ENCODE measurements at places on chromosomes 7 and 10.

DNA sequence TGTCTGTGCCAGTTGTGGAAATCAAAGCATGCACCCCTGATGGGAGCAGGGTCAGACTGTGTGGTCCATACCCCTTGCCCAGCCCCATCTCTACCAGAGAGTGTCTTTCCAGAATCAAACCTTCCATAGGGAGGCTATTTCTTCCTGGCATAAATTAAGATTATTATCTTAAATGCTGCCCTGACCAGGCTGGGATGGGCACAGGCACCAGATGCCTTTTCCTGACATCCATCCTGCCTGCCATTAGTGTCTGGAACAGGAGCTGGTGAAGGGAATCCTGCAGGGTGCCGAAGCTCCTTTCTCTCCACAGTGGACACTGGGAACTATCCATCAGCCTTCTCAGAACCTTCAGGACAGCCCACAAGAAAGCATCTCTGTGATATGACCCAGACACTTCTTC is 296.3 kb downstream of the GRID1 start:
- DNase-seq = no peak

DNA sequence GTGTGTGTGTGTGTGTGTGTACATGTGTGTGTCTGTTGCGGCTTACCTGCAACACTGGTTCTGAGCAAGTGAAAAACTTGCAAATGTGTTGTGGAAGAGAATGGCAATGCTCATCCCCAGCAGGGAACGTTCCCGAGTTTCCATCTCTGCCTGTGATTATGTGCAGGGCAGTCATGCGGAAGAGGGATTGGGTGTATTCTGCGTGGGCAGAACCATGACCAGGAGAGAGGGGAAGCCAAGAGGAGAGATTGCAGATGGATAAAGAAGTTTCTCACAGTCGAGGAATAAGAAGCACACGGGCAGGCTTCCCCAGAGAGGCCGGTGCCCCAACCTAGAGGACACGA is 99.9 kb downstream of the CTBP2 start:
- DNase-seq = no peak

- no peak for DNase-seq
Measured at GRCh38 chr7:117605712-117606111, 125.9 kb downstream of the CFTR start.

DNA sequence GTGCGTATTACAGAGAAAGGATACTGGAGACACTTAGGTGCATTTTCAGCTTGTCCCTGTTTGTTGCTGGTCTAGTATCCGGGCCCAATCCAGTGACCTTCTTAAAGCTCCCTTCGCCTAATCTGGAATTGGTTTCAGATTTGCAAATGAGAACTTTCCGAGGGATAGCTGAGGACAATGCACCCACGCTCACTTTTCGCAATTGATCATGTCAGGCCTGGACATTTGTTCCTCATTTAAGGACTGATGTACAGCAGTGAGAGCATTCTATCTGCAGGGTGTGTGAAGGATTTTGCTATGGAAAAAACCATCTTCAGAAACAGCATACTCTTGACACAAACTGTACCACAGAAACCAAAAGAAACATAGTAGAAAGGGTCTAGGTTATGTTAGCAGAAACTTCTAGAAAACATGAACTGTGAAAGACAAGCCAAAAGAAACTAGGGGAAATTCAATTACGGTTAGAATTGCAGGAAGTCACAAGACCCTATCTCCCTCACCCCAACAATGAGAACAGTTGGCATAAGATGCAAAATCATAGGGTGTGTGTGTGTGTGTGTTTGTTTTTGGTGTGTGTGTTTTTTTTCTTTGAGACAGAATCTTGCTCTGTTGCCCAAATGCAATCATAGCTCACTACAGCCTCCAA is 331.1 kb downstream of the CALN1 start:
- DNase-seq = no peak

DNA sequence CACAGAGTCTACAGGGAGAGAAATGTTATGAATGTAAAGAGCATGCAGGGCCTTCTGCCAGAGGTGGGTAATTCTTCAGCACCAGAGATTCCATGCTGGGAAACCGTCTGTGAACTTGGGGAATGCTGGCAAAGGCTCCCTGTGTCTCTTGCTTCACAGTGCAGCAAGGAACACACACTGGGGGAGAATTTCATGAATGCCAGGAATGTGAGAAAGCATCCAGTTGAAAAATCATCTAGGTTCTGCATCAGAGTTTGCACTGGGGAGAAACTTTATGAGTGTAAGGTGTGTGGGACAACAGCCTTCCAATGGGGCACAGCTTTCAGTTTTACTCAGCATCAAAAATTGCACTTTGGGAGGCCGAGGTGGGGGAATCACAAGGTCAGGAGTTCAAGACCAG is 224.3 kb upstream of the IGFBP3 start:
- DNase-seq = no peak

DNA sequence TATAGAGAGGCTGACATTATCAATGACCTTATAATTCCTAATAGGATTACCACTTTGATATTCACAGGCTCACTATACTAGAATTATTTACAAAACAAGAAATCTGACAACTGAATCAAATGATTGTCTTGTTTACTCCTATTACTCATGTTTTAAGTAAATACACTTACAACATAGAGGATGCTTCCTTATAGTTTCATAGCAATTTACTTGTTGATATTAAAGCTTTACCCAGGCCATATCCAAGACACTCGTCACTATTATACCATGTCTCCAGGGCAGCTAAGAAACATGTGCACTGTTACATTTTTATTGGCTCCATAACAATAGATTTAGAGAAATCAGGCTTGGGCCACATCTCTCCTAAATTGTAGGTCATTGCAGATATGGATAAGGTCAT is 276.9 kb downstream of the HGF start:
- no peak for DNase-seq

- no peak for DNase-seq
Measured at GRCh38 chr10:43360086-43360485, 11.3 kb upstream of the FXYD4 start.

GRCh38 chr10:102503264-102504178 is at the start of gene SUFU:
Gene SUFU, plus strand, starts transcription at chr10:102503972. Its CDS starts 181 bp downstream, at chr10:102504153.
- DNase-seq = peak; percentile 100

DNA sequence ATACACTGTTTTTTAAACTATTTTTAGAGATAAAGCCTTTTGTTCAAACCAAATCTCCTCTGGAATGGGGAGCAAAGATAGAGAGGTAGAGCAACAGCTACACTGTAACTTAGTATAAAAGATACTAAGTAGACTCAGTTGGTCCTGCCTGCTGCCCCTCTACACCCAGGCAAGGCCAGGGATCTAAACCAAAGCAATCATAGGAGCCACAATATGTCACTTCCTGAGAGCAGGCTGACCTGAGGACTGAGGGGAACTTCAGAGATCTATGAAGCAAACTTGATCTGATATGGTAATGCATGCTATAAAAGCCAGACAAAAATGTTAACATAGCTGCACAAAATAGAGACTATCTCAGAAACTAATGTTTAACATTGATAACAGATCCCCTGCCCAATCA is 7.0 kb upstream of the TRDMT1 start:
- DNase-seq = no peak

DNA sequence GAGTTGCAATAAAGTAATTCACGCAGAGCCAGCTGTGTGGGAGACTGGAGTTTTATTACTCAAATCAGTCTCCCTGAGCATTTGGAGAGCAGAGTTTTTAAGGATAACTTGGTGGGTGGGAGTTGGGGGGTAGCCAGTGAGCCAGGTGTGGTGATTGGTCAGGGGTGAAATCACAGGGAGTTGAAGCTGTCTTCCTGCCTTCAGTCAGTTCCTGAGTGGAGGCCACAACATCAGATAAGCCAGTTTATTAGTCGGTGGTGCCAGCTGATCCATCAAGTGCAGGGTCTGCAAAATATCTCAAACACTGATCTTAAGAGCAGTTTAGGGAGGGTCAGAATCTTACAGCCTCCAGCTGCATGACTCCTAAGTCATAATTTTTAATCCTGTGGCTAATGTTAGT is 3.3 kb upstream of the CYP51A1 start:
- DNase-seq = peak; percentile 48

DNA sequence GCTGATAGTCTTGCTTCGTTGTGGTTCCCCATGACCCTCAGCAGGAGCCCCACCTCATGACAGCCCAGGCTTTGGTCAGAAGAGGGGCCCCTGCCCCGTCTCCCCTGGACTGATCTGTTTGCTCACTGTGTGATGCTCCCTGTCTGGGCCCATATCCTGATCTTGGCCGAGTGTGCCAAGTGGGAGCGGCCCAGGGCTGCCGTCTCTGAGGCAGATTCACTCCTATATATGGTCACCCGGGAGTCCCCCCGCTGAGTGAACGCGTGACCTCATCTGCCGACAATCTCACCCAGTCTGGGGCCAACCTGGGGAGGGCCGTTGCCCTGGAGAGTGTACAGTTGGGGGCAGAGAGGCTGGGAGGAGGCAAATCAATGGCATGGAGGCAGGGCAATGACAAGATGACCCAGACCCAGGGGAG is 34.5 kb downstream of the PPIF start:
- no peak for DNase-seq

GRCh38 chr7:125254566-125254965 is 324.9 kb upstream of the POT1 start:
- no peak for DNase-seq

DNA sequence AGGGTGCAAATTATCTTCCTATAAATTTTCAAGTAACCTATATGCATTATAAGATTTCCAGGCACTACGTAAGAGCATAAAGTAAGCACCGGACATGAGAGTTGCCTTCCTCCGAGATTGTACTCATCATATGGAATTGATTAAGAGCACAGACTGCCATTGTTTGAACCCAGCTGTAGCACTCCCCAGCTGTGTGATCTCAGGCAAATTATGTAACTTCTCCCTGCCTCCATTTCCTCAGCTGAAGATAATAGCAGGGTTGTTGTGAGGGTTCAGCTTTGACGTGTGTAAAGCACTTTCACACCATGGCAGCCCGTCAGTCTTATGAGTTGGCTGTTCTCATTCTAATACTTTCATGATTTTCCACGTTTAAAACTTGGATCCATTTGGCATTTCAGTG is 122.6 kb downstream of the ITIH5 start:
- DNase-seq = no peak

GRCh38 chr7:20521243-20521642 is 94.2 kb upstream of the ABCB5 start:
- DNase-seq = no peak

DNA sequence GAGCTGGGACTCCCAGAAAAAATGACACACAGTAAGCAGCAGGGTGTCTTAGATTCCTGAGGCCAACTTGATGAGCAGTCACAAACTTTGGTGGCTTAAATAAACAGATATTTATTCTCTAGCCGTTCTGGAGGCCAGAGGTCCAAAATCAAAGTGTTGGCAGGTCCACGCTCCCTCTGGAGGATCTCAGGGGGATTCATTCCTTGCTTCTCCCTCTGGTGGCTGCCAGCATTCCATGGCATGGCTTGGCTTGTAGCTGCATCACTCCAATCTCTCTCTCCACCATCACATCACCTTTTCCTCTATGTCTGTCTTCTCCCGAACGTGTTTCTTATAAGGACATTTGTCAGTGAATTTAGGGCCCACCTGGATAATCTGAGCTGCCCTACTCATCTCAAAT is 98.4 kb downstream of the OSBPL3 start:
- DNase-seq = no peak

GRCh38 chr7:98056580-98056979 is 50.1 kb upstream of the LMTK2 start:
- DNase-seq = no peak

DNA sequence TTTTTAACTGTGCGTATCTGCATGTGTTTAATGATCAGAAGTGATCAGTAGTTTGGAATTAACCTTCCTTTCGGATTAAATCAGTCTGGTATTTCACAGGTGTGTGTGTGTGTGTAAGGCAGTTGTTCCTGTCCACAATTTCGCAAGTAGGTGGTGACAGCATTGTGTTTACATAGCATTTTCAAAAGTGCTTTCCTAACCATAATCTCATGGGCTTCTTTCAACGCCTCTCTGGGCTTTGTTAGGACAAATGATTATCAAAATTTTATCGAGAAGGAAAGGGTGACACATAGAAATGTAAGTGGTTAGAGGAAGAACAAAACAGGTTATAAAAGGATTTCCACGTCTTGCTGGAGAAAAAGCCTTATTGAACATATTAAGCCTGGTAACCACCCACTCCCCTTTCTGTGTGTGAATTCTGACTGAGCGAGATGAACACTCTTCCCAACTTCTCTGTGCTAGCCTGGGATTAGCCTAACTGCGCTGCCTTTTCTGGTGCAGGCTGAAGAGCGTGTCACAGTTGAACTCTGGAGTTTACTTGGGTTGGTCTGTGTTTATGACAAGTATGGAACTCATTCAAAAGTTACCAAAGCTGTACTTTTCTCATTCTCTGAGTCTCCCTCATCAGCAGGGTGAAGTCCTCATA is 292.3 kb upstream of the PITRM1 start:
- peak; percentile 42 for DNase-seq

DNA sequence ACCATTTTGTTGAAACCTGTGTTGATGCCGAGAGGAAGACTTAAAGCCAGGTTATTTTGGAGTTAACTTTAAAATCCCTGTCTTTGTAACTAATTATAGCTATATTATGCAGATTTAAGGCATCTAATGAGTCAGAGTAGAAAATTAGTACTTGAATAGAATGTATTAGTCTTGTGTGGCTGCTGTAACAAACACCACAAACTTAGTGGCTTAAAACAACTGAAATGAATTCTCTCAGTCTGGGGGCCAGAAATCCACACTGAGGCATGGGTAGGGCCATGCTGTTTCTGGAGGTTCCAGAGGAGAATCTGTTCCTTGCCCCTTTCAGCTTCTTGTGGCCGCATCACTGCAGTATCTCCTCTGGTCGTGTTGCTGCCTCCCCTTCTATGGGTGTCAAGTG is 8.5 kb upstream of the KLF6 start:
- DNase-seq = no peak

DNA sequence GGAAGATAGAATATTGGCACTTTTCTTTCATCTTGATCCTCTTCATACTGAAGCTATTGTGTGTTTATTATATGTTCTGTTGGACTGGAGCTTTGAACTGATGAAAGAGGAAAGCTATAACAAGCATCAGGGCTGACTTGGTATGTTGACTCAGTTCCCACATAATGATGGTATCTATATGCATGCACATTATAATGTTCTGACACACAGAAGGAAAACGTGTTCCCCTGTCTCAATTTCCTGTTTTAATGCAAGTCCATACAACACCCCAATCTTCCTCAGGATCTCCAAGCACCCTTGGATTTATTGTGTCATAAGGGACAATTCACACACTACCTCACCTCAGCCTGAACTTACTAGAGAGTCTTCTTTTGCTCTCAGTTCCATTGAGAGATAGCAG is 8.3 kb upstream of the WASL start:
- no peak for DNase-seq

GRCh38 chr7:82810558-82811259 is 352.0 kb downstream of the PCLO start:
- DNase-seq = peak; percentile 63

GRCh38 chr7:71442492-71443190 is 310.7 kb downstream of the GALNT17 start:
- DNase-seq = peak; percentile 95

DNA sequence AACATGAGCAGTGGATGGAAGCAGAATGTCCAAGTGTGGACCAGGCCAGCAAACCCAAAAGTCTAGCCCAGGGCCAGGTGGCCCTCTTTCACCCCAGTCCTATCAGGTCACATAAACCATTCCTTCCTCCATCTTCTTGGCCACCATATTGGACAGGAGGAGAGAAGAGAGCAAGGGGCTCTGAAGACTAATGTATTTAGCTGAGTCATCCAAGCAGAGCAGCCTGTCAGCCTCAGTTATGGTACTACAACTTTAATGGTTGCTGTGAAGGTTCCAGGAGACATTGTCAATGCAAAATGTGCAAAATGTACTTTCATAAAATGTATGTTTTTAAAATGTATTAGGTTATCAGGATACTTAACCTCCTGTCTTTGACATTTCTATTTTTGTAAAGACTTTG is 159.5 kb downstream of the GPAM start:
- DNase-seq = no peak

GRCh38 chr10:83164156-83164555 is 975.2 kb upstream of the GHITM start:
- DNase-seq = no peak

Data from NB4 (cell line).